ENCODE measurements at places on chromosomes 3 and 15. TPM values are rescaled to one million over a fixed set of nuclear protein-coding genes. Genes with fewer than 3 reads are reported as not detected.

Gene ACKR4
- 0.10 TPM for total RNA-seq

Gene IMPG2
- 0.50 TPM for total RNA-seq

Gene ROBO2
- not detected for total RNA-seq

Gene SOX2
- total RNA-seq = not detected

Gene CNOT10
- 67.7 TPM for total RNA-seq

Gene ARGFX
- not detected for total RNA-seq

Gene CADM2
- total RNA-seq = not detected

Gene NEO1
- total RNA-seq = 5.8 TPM

Gene CCR4
- total RNA-seq = 60.3 TPM

Gene WDR72
- total RNA-seq = not detected

All from activated CD4-positive, alpha-beta T cell treated with anti-CD3 and anti-CD28 coated beads, Interleukin-2, amount 10 ng/mL, durations not matched to agents 7 days and 5 days (primary cell).